Activated CD8-positive, alpha-beta memory T cell treated with anti-CD3 and anti-CD28 coated beads, Interleukin-2, amount 50 U/mL, for 4 hours (primary cell): ENCODE measurements at places on chromosomes 6 and 20.

DNA sequence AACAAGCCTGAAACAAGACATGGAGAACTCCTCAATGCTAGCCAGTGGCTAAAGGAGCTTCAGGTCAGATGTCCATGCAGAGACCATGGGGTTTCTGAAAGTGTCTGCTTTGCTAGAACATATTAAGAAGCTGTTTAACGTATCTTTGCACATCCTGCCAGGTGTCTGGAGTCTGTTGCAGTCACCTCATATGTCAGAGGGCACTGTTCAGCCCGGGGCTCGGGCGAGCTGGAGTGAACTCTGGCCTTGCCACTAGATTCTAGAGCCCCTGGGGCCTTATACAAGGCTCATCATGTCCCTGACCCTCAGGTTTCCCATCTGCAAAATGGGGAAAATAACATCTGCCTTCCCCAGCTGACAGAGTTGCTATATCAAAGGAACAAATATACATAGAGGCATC lies 59.0 kb downstream of the PRDM1 start:
- DNase-seq, result no peak

GRCh38 chr20:39222101-39222500 lies 260.0 kb downstream of the DHX35 start:
- DNase-seq, result no peak

DNA sequence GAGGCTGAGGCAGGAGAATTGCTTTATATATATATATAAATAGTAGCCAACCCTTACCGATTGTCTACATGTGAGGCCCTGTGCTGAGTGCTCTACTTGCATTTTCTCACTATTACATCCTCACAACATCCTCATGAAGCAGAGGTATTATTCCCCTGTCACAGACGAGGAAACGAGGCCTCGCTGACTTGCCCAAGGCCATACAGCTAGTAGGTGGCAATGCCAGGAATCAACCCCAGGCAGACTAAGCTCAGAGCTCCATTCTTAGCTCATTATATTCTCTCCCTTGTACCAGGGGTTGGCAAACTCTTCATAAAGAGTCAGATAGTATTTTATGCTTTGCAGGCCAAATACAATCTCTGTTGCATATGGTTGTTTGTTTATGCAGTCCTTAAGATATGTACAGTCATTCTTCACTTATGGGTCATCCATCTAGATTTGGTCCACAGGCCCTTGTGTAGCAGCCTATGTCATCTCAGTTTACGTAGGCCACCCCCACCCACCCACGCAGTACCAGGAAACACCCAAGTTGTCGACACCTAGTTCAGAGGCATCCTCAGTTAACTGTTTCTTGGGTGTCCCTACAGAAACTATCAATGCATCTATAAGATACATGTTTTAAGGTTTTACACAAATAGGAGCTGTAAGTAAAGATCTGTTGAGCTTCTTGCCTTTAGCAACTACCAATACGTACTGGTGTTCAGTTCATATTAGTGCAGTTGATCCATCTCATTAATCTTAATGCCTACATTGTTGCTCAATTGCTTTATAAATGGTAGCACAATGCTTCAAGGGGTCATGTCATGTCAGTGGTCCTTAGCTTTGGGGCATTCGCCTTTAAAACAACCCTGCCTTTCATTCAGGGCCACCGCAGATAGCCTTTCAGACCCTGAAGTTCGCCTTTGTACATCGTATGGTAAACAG lies 3.0 kb downstream of the CASS4 start:
- DNase-seq, result peak; percentile 62

GRCh38 chr6:54802775-54803634 lies 43.6 kb upstream of the FAM83B start:
- no peak for DNase-seq

DNA sequence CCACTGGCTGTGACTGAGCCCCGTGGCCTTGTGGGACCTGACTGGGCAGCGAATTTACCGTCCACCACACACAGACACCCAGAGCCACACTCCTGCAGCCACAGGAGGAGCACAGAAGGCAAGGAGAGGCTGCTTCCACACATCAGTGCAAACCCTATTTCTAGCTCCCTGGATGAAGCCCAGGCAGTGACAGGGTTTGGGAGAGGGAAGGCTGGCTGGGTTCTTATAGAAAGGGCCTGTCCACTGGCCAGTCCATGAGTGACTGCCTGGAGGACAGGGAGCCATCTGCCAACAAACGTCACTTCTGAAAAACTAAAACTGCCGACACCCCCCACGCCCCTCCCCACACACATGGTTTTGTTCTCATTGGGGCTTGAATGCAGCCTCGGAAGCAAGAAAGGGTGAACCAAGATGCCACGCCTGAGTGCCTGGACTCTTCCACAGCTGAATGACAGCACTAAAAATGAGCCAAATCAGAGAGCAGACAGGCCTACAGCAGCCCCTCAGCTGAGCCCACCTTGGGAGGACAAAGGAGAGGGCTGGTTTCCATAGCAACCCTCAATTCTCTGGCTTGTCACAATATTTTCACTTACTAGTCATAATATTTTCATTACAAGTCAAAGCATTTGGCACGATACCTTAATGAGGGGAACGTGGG lies 38.4 kb downstream of the RRBP1 start:
- no peak for DNase-seq

DNA sequence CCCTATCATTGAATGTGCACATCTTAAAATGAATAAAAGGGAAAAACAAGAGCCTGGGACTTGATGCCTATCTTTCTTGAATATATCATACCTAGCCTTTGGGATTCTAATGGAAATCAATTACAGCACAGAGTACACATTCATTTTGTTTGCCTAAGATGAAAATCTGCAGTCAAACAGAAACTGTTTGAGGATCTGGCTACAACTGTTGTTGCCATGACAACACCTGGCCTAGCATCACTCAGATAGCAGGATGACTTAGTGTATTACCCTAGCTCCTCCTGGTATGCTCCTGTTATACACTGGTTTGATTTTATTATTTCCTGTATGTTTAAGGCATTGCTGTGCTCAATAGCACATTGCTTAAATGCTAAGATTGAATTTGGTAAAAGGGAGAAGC lies 71.5 kb upstream of the LAMP5 start:
- DNase-seq, result no peak
